ENCODE measurements at places on chromosomes 6 and 20.
A peak's percentile ranks its signal among the peaks of the same experiment; 100 is the strongest.

DNA sequence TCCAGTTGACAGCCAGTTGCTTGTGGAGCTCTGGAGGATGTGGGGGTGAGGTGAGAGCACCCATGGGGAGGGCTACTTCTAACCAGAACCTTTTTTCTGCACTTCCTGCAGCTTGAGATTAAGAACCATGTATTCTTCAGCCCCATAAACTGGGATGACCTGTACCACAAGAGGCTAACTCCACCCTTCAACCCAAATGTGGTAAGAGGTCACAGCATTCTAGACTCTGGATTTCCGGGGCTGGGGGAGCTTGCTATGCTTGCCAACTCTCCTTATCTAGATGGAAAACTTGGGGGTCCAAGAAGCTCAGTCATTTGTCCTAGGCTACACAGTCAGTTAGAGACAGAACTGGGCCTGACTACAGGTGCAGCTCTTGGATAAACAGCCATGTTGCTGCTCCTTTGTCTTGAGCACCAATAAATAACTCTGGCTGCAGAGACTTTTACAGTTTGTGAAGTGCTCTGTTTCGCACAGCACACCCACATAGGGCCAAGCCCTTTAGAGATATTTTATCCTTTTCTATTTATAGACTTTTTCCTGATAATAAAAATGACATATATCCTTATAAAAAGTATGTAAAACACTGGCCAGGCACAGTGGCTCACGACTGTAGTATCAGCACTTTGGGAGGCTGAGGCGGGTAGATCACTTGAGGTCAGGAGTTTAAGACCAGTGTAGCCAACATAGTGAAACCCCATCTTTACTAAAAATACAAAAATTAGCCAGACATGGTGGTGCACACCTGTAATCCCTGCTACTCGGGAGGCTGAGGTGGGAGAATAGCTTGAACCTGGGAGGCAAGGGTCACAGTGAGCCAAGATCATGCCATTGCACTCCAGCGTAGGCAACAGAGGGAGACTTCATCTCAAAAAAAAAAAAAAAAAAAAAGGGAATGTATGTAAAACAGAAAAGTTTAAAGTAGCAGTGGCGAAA, 10.6 kb upstream of the IFT52 start:
- DNase-seq = no peak

DNA sequence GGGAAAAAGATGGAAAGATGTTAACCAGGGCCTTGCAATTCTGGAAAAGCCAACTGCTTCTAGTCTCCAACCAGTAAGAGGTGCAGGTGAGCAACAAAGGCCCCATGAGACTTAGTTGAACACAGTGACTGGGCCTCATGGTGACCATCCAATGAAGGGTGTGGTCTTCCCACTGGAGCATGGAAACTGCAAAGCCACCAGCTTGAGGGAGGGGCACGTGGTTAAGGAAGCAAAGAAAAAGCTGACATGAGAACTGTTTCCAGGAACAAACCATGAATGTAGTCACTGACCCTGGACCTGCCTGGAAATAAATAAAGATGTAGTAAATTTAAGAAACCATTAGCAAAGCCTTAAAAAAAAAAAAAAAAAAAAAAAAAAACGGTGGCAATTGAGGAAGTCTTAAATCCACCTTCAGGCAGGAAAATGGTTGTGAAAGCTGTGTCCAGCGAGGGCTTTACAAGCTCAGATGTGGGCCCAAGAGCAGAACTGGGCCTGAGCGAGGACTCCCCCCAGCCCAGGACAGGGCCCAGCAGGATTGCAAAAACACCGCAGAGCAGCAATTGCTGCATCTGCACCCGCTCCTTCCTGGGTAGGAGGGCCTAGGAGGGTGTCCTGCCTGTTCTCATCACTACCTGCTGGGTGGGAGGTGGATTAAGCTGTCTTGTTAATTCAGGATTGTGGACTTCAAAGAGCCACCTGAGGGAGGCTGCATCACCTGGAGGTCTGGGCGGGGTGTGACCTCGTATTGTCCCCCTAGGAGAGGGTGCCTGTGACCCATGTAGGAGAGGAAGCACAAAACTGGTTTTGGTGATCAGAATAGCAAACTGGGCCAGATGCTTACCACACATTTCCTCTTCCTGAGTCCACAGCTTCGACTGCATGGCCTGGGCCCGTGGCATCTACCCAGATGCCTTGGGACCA, 10.3 kb downstream of the GFRA4 start:
- DNase-seq = no peak

DNA sequence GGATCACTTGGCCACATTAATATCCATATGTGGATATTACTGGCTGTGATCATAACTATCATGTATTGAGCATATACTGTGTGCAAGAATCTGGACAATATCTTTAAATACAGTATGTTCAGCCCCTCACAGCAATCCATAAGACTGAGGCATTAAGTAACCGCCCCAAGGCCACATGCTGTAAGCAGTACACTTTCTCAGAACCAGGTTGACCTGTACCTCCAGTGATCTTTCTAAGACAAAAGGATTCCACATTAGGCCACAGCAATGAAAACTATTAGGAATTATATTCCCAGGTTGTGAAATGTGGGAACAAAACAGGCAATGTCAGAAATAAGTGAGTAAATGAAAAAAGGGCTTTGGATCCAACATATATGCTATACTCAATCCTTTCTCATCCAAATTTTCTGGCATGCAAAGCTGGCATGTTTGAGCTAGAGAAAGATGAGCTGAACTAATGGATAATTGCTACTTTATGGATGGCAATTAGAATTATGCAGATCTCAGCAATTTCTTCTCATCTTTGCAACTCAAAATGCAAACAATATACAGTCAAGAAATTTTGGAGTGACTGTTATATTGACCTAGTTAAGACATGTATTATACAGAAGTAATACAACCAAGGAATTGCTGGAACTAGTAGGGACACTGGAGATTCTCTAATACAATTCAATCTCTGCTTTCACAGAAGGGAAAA, 86.9 kb downstream of the KIF6 start:
- DNase-seq = no peak

DNA sequence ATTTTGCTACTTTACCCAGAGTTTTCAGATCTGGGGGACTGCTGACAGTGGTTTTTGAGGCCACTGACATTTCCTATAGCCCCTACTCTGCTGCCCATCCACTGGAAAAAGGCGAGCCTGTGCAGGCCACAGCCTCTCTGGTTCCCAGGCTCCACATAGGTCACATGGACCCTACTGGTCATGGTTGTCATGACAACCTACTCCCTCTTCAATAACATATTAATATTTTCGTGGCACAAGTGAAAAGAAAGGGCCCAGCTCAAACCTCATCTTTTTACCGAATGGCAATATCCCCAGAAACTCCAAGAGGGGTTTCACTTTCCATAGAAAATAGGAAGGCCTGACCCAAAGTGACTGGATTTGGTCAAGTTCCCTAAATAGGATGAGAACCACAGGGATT, 11.0 kb upstream of the FOXO3 start:
- DNase-seq = no peak

GRCh38 chr20:58192567-58192966, 35.9 kb downstream of the ANKRD60 start:
- DNase-seq = no peak

DNA sequence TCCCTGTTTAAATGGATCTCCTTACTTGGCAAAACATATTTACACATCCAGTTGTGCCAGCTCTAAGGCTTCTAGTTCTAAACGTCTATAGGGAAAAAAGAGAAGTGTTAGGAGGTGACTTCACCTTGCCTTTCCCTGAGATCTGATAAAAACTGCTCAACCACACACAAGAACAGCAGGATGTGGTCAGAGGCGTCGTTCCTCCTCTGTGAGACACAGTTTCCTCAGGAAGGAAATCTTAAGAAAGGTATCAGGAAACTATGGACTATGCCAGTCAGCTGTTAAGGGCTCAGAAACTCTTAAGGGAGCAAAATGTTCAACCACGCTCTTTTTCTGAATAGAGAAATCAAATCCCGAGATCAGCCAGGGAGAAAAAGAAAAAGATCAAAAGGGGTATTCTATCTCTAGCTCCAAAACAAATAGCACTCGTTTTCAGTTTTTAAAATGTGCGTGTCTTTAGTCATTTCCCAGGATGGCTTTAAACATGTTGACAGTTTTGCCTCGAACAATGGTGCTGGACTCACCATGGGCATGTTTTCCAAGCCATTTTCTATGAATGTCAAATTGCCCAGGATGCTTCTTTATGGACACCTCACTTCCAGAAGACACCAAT, 154.5 kb downstream of the HACE1 start:
- DNase-seq = peak; percentile 17

GRCh38 chr6:41405941-41406727, 70.7 kb downstream of the NCR2 start:
- no peak for DNase-seq

DNA sequence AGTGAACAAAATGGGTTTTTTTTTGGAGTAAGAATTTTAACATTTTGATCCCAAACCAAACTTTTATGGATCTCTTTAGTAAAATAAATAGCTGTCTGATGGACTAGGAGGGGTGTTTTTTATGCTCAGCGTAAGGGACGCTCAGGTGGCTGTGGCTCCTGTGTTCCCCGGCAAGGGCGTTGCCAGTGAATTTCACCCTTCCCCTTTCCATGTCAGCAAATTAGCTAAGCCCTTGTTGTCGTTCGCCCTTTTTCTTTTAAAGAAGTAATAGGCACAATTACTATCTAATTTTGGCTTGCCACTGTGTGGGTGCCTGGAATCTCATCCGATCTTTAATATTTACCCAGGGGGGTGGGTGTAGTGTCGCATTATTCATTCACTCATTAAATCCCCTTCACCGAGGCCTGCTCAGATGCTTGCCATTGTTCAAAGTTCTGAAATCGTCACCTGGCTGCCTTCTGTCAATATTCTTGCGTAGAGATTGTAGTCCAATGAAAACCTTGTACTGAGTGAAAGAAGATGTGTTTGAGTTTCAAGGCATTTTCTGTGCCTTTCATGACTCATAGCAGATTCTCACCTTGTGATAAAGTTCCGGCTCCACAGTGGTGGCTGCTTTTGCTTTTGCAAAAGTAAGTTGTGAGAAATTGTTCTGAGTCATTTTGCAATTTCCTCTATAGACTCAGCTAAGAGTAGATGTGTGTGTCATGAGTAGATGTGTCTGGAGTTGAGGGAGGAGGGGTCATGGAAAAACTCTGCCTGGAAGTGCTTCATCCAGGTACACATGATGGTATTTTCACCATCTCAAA, 40.0 kb upstream of the CLDN20 start:
- DNase-seq = peak; percentile 59

GRCh38 chr20:35116258-35116657, 23.7 kb upstream of the TRPC4AP start:
- no peak for DNase-seq

- DNase-seq = no peak
These were observed 105.7 kb downstream of the IRF4 start for GRCh38 chr6:497258-497657.

GRCh38 chr20:12289465-12289864, 371.8 kb downstream of the BTBD3 start:
- no peak for DNase-seq

DNA sequence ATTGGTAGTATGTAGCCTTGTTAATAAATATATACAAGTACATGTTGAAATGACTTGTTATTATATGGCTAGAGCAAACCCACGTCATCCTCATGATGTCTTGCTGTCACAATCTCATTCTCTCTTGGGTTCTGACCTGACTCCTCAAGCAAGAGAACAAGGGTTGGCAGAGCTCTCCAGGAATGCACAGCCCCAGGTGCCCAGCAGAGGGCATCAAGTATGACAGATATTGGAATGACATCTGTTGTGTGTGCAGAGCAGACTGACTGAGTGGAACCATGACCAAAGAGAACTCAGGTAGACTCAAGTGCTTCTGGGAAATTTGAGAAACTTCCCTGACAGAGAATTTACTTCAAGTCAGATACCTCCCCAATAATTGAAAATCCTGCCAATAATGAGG, 90.6 kb downstream of the PAX1 start:
- no peak for DNase-seq

GRCh38 chr6:109079981-109080380, 14.7 kb downstream of the SESN1 start:
- DNase-seq = no peak

GRCh38 chr20:16337707-16338106, 235.5 kb downstream of the KIF16B start:
- no peak for DNase-seq

DNA sequence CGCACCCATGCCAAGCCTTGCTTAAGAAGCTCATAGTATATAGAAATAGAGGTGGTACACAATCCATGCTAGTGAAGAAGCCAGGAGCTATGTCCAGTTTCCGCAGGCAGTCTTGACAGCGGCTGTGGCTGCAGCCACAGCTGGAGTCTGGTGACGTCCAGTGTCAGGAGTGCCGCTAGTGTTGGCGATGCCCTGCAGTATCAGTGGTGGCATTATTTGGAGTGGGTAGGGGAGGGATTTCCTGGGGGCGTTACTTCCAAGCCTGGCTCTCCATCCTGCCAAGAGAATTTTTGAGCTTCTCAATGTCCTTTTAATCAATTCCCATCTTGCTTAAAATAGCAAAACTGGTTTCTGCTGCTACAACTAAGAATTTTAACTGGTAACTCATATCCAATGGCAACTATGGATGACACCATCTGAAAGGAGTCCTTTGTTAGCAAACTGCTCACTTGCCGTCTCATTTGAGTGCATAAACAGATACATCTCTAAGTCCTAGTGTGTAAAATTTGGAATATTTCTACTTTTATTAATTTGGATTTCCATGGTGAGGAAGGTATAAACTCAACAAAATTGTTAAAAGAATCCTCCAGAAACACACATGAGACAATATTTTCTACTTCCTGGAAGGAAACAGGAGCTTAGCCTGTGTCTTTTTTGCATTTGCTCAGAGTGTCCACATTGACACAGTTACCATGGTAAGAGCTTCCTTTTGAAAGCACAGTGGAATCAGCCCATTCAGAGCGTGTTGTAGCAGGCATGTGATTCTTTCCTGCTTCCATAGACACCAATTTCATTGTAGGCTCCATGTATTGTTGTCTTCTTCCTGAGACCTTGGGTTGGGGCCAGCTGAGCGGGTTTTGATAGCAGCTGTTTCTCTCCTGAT, 44.6 kb upstream of the PXDC1 start:
- no peak for DNase-seq

DNA sequence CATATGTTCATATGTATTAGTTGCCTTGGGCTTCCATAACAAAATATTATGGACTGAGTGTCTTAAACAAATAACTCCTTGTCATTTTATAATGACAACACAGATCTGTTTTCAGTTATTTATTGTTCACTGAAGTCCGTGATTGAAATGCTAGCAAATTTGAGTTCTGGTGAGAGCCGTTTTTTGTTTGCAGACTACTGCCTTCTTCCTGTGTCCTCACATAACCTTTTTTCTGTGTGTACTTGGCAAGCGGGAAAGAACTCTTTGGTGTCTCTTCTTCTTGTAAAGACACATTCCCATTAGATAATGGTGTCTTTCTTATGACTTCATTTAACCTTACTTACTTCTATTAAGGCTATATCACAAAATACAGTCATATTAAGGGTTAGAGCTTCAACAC, 482.9 kb upstream of the EYS start:
- DNase-seq = no peak

DNA sequence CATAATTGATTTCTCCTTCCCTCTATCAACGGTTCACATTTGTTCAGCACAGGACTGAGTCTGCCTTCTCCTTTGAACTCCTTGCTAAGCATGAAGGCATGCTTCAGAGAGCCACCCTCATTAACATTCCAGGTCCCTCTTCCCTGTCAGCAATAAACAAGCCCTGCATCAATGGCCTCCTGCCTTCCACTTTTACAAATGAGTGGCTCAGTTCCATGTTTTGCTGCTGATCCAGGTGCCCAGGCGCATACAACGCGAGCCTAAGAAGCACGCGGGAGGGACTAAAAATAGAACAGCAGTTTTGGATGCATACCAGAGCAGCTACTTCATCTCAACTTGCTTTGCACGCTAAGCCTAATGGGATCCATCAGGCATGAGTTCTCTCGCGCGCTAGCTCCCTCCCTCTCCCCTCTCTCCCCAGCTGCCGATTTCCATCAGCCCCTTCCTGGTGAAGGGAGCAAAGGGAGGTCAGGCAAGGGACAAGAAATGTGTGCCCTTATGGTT, 53.4 kb downstream of the TRAF3IP2 start:
- peak; percentile 99 for DNase-seq
